ENCODE measurements at places on chromosomes 1 and 21. TPM values are rescaled to one million over a fixed set of nuclear protein-coding genes. Genes with fewer than 3 reads are reported as not detected.

The CRTC2 gene
- total RNA-seq: 21.5 TPM

DNA sequence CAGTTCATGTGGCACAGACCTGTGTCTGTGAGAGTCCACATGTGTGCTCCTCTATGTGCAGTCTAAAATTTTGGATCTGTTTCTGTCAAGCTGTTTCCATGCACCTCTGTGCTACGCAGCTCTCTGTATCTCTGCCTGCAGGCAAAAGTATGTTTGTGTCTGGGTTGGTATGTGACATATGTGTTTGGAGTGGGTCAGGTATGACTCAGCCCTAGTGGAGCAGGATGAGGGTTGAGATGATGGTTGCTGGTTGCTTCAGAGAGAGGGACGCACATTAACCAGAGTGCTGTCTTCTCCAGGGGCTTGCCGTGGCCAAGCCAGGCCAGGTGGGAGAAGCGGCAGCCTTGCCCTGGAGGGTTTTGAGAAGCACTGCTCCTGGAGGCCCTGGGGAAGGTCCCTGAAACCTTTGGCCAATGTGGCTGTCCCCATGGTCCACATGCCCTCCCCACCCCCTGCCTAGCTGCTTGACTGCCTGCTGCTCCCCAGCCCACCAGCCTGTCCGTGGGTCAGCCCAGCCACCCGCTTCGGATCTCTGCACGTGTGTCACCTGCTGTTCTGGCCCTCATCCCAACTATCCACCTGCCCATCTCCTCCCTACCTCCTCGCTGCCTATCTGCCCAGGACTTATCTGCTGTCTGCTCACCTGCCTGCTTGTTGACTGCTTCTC, 4.1 kb upstream of the EVA1B start:
- DNase-seq: no peak

- no peak for DNase-seq
Observed at GRCh38 chr1:9181990-9182783, 52.4 kb upstream of the H6PD start.

DNA sequence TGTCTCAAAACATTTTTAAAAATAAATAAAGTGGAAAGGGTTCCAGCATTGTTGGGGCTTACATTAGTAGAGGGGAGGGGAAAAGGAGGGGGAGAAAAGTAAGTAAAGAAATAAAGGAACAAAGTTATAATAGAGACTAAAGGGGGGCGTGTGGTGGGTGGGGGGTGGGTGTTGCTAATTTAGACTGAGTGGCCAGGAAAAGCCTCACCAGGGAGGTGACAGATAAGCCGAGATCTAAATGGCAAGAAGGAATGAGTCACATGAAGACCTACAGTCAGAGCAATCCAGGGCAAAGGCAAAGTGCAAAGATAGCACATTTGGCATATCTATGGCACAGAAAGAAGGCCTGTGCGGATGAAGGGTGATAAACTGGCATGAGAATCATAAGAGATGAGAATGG, 7.5 kb downstream of the MPL start:
- DNase-seq: no peak

DNA sequence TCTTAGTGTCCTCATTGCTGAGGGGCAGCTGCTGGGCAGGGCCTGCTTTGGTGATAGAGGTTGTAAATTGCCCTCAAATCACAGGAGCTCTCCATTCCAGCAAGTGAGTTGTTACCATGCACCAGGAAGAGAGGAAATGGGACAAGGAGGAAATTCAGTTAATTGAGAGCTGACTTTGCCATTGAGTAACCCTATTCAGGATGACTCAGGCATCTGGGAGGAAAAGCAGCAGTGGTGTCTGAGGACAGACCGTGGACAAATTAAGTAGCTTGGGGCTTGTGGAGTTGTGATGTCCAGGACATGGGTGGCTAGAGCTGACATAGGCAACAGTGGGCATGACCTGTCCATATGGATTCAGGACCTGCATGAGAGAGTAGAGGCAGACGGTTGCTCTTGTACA, 5.9 kb downstream of the ARHGEF10L start:
- no peak for DNase-seq

GRCh38 chr1:72119491-72119890, 162.8 kb downstream of the NEGR1 start:
- no peak for DNase-seq

DNA sequence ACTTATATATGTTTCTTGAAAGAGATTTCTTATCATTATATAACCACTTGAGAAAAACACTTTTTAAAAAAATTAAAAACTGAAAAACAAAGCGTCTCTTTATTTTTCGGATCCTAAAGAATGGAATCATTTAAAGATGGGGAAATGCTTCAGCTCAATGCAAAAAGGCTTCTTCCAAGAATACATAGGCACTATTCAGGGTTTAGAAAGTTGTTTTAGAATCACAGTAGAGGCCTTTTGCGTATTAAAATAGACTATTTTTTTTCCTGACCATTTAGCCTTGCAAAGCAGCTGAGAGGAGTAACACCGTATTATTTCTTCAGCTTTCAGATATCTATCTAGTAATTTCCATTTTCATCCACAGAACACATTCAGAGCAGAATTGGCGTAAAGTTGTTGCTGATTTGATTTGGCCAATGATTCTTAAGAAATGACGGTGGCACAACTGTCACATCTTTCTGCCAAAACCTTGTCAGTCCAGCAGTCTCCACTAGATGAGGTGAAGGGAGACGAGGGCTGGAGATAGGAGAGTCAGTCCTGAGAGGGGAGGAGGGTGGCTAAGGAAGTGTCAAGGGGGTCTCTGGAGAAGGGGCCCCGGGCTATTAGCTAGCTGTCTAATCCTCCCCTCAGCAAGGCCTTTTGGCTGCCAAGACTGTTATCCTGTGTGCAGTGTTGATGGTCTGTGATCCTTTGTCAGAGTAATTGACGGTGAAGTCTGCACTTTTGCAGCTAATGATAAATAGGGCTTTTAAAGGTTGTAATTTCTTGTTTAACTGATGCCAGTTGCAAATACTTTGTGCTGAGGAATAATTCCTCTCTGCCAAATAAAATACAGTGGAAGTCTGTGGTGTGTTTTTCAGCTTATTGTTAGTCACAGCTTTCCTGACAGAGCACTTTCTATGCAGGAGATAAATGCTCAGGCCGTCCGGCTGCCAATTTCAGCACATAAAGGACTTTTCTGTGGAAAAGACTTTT, 34.7 kb downstream of the PRRX1 start:
- no peak for DNase-seq

The TNFRSF14 gene
- 16.8 TPM for total RNA-seq

- DNase-seq: no peak
Observed at GRCh38 chr1:200982071-200982945, 41.2 kb downstream of the KIF21B start.

DNA sequence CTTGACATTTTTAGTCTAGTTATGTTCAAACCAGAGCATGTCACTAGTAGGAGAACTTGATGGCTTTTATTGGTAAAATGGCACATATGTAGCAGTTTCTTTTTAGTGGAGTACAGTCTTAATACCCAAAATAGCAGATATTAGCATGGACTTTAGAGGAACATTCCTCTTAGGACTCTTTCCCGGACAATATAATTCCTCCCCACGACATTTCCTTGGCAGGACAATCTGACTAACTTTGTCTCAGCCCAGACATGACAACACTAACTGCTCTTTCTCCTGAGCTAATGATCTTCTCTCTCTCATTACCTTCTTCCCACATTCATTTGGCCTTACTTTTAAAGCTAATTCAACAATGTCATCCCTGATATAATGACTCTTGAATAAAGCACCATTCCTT, 62.5 kb downstream of the ADAMTS1 start:
- no peak for DNase-seq

The MYBPH gene
- total RNA-seq: not detected

- no peak for DNase-seq
Observed at GRCh38 chr1:219152751-219153150, 20.9 kb upstream of the LYPLAL1 start.

DNA sequence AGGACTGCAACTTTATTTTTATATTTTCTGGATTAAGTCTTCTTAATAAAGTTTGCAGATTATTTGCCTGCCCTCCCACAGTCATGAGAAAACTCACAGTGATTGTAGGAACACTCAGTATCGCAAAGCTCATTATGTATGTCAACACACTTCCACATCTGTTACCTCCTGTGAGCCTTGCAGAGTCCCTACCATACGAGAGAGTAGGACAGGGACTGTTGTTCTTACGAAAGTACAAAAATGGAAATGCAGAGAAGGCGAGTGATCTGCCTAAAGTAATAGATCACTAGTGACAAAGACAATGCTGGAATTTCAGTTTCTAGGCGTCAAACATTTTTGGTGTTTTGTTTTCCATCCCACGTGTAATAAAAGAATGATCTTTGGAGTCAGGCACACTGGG, 131.7 kb downstream of the SYT2 start:
- DNase-seq: no peak

DNA sequence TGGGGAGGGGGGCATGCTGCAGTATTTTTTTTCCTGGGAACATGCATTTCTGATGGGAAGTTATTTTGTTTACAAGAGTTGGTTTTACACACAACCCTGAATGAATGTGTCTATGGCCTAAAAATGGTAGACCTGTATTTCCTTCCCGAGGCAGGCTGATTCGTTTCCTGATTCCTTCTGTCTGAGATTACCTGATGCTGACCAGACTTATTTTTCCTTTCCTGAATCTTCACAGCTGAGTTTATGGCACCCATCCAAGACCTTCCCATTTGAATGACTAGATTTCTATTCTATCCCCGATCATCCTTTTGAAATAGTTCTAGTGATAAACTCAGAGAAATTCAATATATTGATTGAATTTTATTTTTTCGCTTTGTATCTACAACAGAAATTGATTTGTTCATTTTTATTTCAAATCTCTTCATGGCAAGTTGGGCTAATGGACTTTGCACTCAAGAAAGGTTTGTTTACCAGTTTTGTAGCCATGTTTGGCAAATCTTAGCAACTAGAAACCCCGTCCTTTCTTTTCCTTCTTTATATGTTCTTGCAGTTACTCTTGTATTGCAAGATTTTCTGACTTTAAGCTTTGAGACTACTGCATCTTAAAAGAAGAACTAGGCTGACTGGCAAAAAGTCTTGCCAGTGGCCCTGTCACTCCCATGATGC, 15.9 kb upstream of the PLEKHM2 start:
- DNase-seq: no peak

- DNase-seq: no peak
Observed at GRCh38 chr1:54699936-54700525, 15.6 kb upstream of the TTC4 start.

DNA sequence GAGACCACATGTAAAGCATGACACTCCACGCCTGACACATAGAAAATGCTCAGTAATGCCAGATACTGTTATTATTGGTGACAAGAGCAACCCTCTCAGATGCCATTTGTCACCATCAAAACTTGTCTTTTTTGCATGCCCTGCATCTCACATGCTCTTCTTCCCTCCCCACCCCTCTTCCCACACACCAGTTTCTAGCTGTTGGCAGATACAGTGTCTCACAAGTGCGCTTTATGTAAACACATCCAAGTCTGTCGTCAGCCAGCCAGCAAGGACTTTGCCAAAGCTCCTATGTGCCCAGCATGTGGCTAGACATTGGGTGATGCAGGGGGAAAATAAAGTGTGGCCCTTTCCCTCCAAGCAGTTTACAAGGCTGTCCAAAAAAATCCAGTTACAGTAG, 44.9 kb upstream of the EPHA8 start:
- no peak for DNase-seq

DNA sequence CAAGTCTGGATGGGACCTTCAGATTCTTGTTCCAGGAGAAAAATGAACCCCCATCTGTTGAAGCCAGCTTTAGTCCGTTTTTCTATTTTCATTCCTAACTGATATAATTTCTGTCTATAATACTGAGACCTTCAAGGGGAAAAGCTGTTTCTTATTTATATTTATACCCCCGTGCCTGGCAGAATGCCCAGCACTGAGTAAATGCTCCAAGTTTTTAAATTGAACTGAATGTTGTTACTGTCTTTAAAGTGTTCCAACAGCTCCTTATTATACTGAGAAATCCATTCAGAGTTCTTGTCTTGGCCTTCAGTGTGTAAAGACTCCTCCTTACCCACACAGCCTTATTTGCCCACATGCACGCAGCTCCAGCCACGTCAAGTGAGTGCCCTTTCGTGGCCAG, 178.6 kb upstream of the HMGB4 start:
- DNase-seq: no peak

DNA sequence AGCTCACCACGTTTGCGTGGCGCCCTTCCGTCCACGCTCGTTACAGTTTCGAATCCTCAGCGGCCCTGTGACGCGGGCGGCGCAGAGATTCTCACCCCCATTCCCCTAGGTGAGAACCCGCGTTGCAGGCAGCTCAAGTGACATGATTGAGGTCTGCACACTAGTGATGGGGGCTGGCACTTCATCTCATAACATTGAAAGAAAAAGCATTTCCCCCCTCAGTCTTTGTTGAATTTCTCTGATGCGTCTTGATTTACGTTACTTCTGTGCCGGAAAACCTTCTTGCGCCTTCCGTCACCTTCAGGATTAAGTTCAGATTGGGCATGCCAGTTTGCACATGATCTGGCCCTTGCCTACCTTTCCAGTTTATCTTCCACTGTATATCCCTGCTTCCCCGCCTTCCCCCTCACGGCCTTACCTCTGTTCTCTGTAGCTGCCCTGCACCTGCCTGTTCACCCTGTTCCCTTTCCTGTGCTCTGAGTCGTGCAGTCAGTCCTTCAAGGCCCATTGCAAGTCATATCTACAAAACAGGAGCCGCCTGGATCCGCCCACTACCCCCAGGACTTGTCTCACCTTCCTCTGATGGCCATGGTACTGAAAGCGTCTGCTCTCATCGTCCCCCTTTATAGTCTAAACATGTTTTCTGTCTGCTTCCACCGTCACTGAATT, 1.1 kb downstream of the CTPS1 start:
- DNase-seq: no peak

All from kidney epithelial cell (primary cell).